ENCODE measurements at places on chromosomes 4 and X.

DNA sequence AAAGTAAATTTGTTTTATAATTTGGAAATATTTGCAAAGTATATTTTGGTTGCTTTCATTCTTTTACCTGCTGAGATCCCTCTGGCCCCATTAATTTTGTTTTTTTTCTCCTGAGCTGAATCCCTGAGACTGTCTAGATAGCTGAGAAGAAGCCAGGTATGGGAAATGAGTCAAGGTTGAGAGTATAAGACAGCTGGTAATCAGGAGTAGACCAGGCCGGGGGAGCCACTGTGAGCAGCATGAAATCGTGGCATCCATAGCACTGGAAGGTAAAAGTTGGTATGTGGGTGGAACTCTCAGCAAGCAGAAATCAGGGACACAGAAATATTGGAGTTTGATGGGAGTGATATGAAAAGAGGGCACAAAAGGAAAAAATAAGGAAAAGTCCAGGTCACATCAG, 164.5 kb downstream of the FHIP1A start:
- no peak for DNase-seq

GRCh38 chrX:108114541-108114940, 23.0 kb downstream of the ATG4A start:
- DNase-seq = no peak

DNA sequence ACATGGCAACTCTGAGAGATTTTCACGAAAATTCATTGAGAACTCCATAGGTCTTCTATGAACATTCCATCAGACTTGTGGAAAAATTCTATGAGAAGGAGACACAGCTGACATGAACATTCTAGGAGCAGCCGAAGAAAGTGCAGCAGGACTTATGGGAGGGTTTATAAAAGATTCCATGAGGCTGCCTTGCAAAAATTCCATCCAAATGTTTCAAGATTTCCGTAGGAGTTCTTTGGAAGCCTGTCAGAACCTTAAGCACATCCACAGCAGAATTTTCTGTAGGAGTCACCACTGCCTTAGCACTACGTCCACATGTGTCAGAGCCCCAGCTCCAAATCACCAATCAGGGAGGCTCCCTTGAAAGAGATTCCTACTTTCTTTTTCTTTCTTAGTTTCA, 67.0 kb upstream of the MSX1 start:
- DNase-seq = no peak

GRCh38 chrX:20506739-20507138, 240.0 kb upstream of the RPS6KA3 start:
- no peak for DNase-seq

GRCh38 chr4:89331686-89332544, 24.3 kb upstream of the GPRIN3 start:
- DNase-seq = no peak

DNA sequence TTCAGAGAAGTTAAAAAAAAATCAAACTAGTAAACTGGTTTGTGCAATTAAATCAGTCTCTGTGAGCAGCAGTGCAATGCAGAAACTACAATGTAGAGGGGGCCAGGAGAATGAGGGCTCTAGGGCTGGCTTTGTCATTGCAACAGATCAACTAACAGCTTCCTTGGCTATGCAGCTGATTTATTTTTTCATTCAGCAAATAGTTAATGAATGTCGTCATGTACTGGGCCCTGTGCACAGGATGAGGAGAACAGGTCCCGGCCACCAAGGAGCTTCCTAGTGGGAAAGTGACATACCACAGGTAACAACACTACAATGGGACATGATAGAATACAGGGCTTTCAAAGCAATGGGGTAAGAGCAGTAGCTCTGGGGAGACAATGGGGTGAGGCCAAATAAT, 190.1 kb downstream of the NSUN7 start:
- no peak for DNase-seq

DNA sequence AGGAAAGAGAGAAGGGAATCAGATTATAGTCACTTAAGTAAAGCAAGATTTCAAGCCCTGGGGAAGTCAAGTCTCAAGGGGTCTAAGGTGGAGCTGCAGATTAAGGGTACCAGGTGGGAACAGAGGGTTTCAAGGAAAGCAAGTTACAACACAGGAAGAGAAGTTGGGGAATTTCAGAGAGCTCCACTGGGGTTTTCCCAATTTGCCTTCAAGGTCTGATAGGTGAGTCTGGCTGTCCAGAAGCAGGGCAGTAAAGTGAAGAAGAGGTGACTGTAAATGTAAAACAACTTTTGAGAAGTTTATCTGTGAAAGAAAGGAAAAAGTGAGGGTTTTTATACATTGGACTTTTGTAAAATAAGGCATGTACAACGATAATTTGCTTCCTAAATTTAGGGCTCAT, 37.1 kb upstream of the TRPC3 start:
- DNase-seq = no peak

- DNase-seq = no peak
These were observed 129.6 kb downstream of the ANK2 start for GRCh38 chr4:113179091-113179490.

DNA sequence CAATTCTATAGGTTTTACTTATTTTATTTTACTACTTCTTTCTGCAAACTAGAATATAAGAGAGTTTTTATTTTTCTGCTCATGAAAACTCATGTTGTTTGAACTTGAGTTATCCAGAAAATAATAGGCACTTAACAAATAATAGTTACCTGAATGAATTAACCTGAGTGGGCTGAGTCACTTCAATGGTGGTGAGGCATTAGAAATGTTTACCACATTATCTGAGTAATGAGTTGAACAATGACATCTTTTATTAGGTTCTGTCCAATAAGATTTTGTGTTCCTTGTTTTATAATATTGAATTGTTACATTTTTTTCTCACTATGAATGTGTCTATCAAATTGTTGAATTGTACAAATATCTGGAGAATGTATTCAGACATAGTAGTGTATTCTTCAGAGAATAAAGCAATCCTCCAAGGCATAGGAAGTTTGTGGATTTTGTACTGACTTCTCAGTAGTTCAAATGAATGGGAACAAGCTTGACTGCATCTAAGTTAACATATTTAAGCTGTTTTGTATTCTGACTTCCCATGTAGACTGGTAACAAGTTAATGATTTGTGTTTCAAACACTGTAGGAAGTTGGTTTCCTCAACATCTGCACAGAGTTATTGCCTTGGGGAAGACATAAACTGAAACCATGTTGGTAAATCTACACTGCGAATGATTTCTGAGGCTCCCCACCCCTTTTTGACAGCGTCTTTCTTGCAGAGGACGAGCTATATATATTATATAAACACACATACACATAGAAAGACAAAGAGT, 1808.9 kb upstream of the TENM3 start:
- no peak for DNase-seq

DNA sequence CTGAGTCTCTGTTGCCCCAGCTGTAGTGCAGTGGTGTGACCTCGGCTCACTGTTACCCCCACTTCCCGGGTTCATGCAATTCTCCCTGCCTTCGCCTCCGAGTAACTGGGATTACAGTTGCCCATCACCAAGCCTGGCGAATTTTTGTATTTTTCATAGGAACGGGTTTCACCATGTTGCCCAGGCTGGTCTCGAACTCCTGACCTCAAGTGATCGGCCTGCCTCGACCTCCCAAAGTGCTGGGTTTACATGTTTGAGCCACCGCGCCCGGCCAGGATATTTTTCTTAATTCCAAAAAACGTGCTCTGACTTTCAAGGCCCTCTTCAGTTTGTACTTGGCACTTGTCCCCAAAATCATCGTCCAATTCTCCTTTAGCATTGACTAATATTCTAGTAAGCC, 129.2 kb upstream of the EPHA5 start:
- DNase-seq = no peak

GRCh38 chrX:101619364-101619763, 1.6 kb upstream of the ARMCX6 start:
- no peak for DNase-seq

DNA sequence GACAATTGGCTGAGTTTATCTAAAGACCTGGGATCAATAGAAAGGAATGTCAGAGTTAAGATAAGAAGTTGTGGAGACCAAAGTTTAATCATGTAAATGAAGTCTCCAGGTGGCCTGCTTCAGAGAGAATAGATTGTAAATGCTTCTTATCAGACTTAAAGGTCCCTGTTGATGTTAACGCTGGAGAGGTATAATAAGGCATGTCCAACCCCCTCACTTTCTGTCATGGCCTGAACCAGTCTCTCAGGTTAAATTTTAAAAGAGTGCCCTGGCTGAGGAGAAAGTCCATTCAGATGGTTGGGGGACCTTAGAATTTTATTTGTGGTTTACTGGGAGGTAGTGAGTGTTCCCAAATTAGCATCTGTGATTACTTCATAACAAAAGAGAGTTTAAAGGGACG, 86.7 kb downstream of the AKAP4 start:
- no peak for DNase-seq

GRCh38 chr4:94533405-94534223, 81.9 kb downstream of the PDLIM5 start:
- DNase-seq = no peak

GRCh38 chrX:86964321-86964720, 553.3 kb upstream of the KLHL4 start:
- no peak for DNase-seq

- DNase-seq = no peak
These were observed 6.0 kb downstream of the PDZD4 start for GRCh38 chrX:153824348-153824747.

DNA sequence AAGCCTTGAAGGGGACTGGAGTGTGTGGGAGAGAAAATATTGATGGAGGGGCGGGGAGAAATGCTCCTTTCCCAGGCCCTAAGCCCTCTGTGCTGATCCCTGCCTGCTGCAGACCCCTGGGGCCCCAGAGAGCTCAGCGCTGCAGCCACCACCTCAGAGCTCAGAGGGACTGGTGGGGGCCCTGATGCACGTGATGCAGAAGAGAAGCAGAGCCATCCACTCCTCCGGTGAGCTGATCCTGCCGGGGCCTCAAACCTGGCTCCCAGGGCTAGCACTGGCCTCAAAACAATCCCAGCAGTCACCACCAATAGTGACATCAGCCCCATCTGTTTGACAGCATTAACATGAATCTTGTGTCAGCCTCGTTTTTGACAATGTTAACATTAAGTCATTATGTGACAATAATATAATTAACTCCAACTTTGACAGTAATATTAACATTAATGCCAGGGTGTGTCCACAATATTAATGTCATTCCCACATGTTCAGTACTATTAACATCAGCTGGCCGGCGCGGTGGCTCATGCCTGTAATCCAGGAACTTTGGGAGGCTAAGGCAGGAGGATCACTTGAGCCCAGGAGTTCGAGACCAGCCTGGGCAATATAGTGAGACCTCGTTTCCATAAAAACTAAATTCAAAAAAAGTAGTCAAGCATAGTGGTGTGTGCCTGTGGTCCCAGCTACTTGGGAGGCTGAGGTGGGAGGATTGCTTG, 5.8 kb downstream of the WAS start:
- DNase-seq = no peak

DNA sequence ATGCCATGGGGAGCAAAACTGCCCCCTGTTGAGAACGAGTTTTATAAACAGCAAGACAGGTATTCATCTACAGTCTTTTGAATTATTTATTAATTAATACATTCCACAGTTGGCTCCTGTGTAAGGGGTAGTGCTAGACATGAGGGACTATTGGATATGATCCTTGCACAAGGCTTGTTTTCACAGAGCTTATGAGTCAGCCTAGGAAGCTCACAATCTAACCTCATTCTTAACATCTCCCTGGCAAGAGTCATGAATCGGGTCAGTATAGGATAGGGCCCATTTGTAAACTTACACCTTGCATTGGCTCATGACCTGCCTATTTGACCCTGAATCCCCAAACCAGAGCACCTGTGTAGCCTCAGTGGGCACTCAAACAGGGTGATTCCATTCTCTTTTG, 209.1 kb upstream of the HCCS start:
- no peak for DNase-seq

GRCh38 chr4:99668472-99668871, 10.8 kb upstream of the C4orf54 start:
- no peak for DNase-seq

- DNase-seq = no peak
These were observed 28.5 kb upstream of the KLHL4 start for GRCh38 chrX:87489071-87489470.

DNA sequence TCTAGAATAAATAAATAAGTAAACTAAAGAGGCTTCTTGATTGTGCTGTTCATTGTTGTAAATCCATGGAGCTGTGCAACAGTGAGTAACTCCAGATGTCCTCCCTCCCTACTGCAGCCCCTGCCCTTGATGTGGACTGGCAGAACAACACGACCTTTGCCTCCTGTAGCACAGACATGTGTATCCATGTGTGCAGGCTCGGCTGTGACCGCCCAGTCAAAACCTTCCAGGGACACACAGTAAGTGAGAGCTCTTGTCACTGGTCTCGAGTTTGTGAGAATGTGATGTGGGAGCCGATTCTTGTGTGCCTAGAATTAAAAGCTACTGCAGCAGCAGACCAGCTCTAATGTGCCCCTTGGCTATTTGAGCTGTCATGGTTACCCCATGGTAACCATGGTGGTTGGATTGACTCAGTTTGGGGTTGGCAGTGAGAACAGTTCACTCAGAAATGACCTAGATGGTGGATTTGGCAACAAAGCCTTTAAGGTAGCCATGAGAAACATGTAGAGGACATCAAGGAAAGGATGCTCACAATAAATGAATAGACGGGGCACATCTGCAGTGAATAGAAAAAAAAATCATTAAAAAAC, 60.7 kb downstream of the GPR143 start:
- DNase-seq = no peak

DNA sequence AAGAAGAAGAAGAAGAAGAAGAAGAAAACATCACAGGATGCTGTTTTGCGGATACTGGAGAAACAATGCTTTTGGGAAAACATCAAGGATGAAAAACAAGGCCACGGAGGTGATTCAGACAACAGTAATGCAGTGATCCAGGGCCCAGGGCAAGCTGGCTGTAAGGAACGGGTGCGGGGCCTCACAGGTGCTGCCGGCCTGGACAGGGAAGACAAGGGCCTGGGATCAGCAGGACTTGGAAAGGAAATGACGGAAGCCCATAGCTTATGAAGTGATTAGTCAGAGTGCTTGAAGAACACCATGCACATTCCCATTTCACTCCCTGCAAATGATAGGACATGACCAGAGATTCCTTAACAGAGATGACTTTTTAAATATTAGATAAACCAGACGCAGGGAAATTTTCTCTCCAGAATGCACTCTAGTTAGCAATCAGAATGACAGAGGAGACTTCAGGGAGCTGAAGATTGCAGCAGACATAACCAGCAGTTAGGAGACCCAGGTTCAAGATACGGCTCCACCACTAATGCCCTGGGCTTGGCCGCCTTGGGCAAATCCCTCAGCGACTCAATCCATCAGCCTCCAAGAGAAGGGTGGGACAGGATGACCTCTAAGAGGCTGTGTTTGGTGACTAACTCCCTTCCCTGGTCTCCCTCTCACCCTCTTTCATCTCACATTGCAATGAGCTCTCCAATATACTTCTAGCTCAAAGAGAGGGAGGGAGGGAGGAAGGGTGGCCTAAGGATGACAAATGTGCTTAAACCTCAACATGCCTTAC, 54.1 kb downstream of the APBB2 start:
- DNase-seq = no peak

GRCh38 chr4:73258436-73258685, 237 bp downstream of the ANKRD17 start:
- no peak for DNase-seq

- no peak for DNase-seq
These were observed 10.3 kb downstream of the ZDHHC9 start for GRCh38 chrX:129833153-129833990.

- DNase-seq = no peak
These were observed 299.0 kb downstream of the RAPGEF2 start for GRCh38 chr4:159401791-159402380.

- no peak for DNase-seq
These were observed 2.8 kb upstream of the PCDH7 start for GRCh38 chr4:30717208-30718020.
